ENCODE measurements at places on chromosomes 5 and 9. TPM values are rescaled to one million over a fixed set of nuclear protein-coding genes. Genes with fewer than 3 reads are reported as not detected.

GRCh38 chr9:9560382-9561035, 1052.3 kb downstream of the PTPRD start:
- no peak for DNase-seq

PCDHAC1 gene
- not detected for total RNA-seq

GRCh38 chr9:135471791-135472640, 7.6 kb upstream of the PPP1R26 start:
- DNase-seq = no peak

GRCh38 chr9:5531101-5531882, 21.0 kb downstream of the PDCD1LG2 start:
- no peak for DNase-seq

DNA sequence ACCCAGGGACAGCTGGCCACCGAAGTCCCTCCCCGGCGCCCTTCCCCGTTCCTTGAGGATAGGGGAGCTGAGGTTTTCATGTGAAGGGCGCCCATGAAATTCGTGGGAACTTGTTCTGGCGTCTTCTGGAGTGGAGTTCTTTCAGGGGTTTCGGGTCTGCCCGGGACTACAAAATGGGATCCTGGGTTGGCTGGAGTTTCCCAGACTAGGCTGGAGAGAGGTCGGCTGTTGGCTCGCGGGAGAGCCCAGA, 3.6 kb upstream of the RGMB start:
- DNase-seq = no peak

- peak; percentile 96 for DNase-seq
Observed at GRCh38 chr5:150789943-150790611, 11.5 kb downstream of the SMIM3 start.

DNA sequence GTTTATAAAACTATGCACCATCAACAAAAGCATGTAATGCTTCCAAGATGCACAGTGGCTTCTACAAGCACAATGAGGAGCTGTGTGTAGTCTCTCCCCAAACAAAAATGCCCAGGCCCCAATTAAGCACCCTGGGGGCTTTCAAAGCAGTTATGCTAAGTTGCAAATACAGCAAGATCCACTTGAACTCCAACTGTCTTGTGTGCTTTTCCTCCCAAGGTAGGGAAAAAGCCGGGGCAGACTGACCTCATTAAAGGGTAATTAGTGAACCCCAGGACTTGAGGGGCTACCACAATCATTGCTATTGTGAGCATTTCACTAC, 13.1 kb downstream of the ZNF608 start:
- DNase-seq = no peak

DNA sequence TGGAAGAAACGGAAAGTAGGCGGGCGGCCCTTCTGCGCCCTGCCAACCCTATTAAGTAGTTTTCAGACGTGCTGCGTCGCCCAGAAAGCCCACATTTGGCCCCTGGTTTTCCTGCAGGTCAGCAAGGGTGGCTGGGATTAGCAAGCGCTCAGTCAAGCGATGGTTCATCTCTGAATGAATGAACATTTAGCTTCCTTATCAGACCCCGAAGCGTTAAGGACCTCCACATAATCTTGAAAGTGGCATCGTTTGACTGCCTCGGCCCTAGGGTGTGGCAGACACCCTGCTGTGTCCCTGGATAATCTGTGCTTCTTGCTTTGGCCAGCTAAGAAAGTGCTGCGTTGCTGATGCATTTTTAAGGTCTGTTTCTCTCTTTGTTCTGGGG, 684 bp downstream of the TOR1B start:
- no peak for DNase-seq

UBE2B gene
- 23.3 TPM for total RNA-seq

DNA sequence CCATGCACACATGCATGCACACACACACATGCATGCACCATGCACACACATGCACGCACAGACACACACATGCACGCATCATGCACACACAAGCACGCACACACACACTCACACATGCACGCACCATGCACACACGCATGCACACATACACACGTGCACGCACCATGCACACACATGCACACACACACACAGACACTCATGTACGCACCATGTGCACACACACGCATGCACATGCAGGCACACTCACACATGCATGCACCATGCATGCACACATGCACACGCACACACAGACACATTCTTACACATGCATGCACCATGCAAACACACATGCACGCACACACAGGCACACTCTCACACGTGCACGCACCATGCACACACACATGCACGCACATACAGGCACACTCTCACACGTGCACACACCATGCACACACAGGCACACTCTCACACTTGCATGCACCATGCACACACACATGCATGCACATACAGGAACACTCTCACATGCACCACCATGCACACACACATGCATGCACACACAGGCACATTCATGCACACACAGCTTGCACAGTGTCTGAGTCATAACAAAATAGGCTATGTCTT, 117.5 kb downstream of the TENT4A start:
- no peak for DNase-seq

DNA sequence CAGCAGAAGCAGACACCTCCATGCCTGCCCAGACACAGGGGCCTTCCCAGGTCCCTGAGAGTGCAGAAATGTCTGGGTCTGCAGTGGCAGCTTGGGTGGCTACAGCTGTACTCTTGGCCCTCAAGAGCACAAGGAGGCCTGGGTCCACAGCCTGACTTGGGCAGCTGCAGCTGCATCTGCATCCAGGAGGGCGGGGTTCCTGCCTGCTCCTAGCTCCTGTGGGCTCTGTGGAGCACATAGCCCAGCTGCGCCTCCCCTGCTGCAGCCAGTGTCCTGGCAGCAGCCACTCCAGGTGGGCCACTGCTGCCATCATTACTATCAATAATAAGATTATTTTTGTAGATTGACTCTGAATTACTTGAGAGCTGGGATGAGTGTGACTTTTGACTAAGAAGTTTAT, 162.0 kb upstream of the PTCH1 start:
- no peak for DNase-seq

GRCh38 chr9:124835026-124835557, 18.2 kb upstream of the WDR38 start:
- peak; percentile 76 for DNase-seq

GRCh38 chr9:4022435-4023067, 277.3 kb downstream of the GLIS3 start:
- no peak for DNase-seq

GRCh38 chr9:20256284-20256948, 365.9 kb downstream of the MLLT3 start:
- DNase-seq = no peak

DNA sequence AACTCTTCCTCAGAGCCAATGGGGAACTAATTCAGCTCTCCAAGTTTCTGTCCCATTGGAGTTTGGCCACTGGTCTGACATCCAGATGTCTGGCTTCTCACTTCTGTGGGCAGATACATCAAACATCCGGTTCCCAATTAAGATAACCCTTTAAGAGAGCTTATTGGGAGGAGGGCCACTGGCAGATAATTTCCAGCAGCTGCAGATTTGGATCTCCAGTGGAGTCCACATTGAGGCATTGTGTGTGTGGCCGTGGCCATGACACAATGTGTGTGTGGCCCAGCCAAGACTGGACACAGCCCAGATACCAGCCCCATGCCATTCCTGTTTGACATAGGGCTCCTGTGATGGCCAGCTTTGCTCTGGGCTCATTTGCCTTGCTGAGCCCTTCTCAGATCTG, 110.5 kb upstream of the MAP1B start:
- DNase-seq = no peak

JAK2 gene
- total RNA-seq = 3.9 TPM

DNA sequence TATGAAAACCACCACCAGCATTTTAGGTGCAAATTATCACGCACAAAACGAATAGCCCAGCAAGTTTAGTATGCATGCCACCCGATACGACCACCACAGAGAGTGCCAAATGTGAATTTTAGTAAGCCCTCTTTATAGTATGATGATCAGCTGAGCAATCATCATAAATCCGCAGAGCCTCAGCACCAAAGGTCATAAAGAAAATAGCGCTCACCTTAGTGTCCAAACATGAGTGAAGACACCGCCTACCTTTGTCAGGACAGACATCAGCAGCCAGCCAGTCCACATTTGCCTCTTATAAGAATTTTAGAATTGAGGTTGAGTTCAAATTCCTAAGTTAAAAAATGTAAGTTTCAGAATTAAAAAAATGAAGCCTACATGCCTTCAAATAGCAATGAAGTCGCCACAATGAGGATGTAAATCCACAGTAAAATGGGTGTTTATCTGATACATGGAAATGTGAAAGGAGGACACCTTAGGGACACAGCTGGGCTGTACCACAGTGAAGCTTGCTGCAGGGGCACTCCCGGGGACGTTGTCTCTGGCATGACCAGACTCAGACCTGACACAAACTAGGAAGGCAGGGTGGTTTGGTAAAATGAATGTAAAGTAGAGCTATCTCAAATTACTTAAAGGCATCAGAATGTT, 149.0 kb downstream of the AUH start:
- DNase-seq = no peak

RACK1 gene
- total RNA-seq = 7,519 TPM

DNA sequence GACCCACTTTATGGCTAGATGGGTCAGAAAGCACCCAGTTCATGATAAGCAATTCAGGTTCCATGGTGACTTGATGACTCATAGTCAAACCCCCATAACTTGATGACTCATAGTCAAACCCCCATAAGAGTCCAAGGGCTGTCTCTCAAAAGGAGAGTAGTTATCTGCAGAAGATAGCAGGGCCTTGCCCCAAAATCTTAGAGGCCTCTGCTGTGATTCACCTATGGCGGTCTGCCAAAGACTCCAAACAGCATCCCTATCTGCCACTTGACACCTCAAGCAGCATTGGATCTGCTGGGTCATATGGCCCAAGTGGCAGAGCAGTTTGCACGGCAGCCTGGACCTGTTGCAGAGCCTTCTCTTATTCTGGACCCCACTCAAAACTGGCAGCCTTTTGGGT, 395.2 kb upstream of the KIF2A start:
- DNase-seq = peak; percentile 15

DNA sequence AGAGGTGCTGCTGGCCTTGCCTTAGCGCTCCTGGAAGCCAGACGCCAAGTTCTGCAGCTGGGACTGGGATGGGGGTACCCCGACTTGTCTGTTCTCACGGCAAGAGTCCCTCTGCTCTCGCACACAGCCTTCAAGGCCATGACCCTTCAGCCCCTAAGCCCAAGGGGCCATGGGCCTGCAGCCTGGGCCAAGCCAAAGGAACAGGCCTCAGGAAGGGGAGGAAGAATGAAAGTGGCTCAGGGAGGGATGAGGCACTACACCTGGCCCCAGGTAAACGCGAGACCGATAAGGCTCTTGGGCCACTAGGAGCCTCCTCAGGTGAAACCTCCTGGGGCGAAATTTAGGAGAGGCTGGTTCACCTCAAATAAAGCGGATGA, 3.9 kb downstream of the EBF1 start:
- no peak for DNase-seq

GRCh38 chr9:119924736-119925135, 555.5 kb upstream of the BRINP1 start:
- DNase-seq = no peak

DNA sequence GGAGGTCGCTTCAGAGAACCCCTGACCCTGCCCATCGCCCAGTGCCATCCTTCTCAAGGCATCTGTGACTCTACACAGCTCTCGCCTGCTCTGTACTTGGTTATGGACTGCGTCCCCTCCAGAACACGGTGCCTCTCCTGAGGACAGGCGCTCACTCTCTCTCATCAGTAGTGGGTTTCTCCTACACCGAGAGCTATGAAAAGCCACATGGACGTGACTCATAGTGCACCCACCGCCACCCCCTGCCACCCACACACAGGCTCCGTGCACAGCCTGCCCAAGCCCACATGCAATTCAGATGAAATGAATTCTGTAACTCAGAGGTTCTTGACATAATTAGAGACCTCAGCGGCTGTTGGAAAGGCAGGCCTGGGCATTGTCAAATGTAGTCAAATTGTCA, 13.9 kb downstream of the GTF3C5 start:
- DNase-seq = no peak

- DNase-seq = no peak
Observed at GRCh38 chr5:9316733-9317132, 229.1 kb downstream of the SEMA5A start.

- no peak for DNase-seq
Observed at GRCh38 chr5:76401801-76402250, 1.3 kb upstream of the IQGAP2 start.

DNA sequence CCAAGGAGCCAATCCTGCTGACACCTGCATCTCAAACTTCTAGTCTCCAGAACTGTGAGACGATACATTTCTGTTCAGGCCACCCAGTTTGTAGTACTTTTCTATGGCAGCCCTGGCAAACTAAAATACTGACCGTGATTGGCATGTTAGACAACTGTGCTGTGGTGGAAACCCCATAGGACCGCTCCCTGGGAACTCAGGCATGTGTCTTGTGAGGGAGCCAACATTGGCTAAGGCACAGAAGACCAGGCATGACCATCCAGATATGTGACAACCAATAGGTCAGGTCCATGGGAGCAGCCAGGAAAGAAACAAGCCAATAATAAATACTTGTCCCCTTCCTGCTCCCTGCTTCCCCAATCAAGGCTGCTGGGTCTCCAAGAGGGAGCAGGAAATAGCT, 101.4 kb upstream of the MPDZ start:
- DNase-seq = no peak

GRCh38 chr9:77864211-77864889, 167.3 kb downstream of the GNAQ start:
- DNase-seq = no peak

AK3 gene
- total RNA-seq = 88.8 TPM

Measured in HT1080 (cell line).